ENCODE measurements at places on chromosomes 12 and 14. TPM values are rescaled to one million over a fixed set of nuclear protein-coding genes. Genes with fewer than 3 reads are reported as not detected.

STXBP6 gene
- 17.0 TPM for total RNA-seq

KLRC1 gene
- total RNA-seq: not detected

ALX1 gene
- total RNA-seq: 7.0 TPM

FSCB gene
- total RNA-seq: not detected

CCDC91 gene
- total RNA-seq: 23.2 TPM

OR4Q2 gene
- not detected for total RNA-seq

CD69 gene
- 0.19 TPM for total RNA-seq

Data from type B pancreatic cell (in vitro differentiated cells).